RPMI8226 (cell line): ENCODE measurements at places on chromosomes 3 and 15.
A peak's percentile ranks its signal among the peaks of the same experiment; 100 is the strongest.

DNA sequence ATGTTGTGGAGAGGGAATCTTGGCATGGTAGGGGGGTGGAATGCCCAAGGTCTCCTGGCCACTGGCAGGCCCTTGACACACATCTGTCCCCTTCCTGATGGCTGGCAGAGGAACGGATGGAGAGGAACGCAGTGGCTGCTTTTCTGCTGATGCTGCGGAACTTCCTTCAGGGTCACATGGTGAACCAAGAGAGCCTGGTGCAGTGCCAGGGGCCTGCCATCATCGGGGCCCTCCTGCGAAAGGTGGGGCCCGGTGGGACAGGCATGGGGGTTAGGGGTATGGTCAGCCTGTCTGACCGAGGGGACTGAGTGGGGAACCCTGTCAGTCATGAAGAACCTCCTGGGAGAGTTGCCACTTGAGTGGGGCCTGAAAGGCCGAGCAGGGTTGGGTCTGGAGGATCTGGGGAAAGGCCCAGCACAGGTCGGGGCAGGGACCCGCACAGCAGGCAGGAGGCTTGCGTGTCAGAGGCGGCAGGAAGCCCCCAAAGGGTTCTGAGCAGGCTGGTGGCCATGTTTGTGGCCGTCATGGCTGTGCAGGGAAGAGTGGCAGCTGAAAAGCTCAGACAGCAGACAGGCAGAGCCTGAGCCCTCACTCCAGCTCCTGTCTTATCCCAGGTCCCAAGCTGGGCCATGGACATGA is 18.1 kb downstream of the NBEAL2 start:
- DNase-seq, result no peak

GRCh38 chr15:73637527-73637926 is 4.3 kb upstream of the NPTN start:
- no peak for DNase-seq

DNA sequence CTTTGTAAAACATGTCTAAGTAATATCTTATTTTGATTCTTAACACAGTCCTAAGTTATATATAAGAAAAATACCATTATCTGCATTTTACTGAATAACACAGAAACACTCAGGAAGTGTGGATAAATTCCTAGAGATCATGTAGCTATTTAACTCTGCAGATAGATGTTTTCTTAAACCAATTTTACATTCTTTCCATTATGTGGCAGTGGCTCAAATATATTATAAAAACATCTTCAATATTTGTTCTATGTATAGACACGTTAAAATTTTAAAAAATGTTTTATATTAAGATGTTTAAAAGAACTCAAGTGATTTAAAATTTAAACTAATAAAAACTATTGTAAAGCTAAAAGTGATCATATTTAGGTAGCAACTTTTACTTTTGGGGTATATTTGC is 683.8 kb downstream of the DIPK2A start:
- DNase-seq, result no peak

GRCh38 chr3:181328346-181328745 is 338.8 kb upstream of the DNAJC19 start:
- DNase-seq, result no peak

DNA sequence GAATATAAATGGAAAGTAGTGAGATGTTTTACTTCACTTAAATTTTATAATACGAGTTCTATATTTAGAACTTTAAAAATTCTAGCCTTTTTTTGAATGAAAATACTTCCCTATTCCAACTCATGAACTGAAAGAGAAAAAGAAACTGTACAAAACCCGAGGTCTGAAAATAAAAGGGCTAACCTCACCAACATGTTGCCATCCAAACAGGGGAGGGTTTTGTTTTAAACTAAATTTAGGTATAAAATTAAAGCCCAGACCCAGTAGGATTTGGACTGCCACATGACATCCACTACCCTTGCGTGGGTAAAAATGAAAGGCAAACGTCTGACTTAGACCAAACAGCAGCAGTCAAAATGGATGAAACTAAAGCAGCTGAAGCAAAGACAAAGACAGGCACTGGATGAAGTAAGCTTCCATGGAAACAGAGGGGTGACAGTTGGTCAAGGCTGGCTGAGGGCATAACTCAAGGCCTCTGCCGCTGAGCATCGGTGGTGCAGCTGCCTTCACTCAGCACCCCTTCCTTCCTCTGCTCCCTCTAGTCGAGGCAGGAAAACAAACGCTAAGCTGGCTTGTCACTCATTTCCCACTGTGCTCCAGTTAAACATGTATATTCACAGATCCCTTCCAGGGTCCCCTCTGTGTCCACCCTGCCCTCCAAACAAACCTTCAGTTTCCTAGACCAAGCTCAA is 58.1 kb downstream of the TM4SF4 start:
- DNase-seq, result no peak

DNA sequence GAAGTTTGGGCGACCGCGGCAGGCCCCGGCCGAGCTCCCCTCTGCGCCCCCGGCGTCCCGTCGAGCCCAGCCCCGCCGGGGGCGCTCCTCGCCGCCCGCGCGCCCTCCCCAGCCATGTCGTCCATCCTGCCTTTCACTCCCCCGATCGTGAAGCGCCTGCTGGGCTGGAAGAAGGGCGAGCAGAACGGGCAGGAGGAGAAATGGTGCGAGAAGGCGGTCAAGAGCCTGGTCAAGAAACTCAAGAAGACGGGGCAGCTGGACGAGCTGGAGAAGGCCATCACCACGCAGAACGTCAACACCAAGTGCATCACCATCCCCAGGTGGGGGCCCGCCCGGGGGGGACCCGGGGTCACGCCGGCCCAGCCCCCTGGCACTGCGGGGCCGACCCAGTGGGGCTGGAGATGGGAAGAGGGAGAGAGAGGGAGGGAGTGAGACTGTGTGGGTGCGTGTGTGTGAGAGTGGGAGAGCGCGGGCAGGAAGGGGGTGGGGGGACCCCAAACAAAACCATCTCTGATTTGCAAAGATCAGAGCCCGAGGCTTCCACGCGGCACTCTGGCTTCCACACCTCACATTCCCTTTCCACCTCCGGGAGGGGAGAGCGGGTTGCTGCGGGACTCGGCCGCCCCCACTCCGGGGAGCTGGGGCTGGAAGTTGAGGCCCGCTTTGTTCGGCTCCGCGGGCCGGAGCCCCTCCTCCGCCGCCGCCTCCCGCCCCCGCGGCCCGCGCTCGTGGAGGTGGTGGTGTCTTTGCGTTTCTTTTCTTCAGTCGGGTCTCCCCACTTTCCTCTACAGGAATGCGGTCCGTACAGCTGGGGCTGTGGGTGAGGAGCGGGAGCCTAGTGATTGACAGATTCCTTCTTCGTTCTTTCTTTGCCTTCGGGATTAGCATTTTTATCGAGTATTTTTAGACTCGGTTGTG is 898 bp downstream of the SMAD3 start:
- DNase-seq, result no peak

- DNase-seq, result no peak
Measured at GRCh38 chr15:44780608-44781007, 44.3 kb downstream of the TRIM69 start.

- DNase-seq, result no peak
Measured at GRCh38 chr15:88077296-88078020, 179.1 kb downstream of the NTRK3 start.

DNA sequence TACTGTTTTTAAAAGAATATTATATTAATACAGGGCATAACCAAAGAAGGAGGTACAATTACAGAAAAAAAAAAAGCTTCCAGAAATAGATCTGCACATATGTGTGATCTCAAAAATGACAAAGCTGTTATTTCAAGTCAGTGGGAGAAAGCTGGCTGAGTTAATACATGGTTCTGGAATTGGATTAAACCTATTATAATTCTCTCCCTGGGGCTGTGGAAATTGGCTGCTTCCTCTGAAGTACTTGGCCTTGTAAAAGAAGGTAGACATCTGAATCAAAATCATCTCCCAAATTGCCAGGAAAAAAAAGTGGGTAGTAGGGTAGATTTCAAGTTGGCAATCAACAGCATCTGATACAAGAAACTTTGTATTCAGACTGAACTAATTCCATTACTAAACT is 723.9 kb upstream of the ALCAM start:
- DNase-seq, result no peak

GRCh38 chr3:168102735-168103410 is 7.1 kb upstream of the GOLIM4 start:
- DNase-seq, result no peak

DNA sequence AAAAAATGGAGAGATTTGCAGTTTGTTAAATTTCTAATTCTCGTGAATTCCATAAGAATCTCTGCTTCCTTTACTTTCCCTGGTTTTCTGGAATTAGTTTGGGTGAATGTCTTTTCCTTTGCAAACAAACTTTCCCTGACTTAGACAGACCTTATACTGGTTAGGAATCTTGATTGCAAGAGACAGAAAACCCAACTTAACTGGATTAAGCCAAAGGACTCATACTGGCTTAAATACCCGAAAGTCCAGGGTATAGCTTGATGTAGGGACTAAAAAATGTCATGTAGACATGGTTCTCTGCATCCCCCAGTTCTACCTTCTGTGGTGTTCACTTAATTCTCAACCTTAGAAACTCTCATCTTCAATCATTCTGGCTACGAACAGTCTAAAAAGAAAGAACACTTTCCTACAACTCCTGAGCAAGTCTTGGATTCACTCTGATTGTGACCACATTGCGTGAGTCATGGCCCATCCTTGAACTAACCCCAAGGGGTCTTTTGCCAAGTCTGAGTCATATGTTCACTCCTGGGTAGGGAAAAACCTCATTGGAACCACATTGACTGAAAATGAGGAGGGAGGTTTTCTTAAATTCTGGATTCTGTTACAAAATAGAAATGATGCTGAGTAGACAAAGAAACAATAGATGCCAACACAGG is 136.0 kb upstream of the DAZL start:
- DNase-seq, result no peak

DNA sequence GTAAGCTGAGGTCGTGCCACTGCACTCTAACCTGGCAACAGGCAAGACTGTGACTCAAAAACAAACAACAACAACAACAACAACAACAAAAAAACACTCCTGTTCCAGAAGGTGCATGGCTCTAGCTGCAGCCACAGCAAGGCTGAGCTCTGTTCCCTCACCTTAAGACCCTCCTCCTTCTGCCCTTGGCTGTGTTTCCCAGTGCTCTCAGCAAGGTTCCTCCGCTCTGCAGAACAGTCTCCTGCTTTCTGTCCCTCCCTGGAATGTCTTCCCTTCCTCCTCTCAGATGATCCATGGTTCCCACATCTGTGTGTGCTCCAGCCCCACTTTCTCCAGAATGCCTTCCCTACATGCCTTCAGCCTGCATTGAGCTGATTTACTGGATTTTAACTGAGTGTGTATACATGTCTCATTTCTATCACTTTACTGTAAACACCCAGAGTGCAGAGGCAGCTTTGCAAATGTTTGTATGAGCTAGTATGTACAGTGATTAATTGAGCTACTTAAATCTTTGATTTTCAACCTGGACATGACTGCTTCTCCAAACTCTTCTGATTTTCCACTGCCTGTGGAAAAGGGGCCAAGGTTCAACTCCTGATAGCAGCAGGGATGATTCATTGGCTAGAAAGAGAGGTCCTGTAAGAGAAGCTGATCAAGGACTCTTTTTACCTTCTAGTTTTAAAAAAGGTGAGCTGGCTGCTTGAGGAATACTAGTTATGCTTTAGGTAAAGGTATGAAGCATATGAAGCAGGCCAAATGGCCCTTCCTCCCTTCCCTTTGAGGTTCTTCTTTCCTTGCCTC is 14.7 kb downstream of the ANKUB1 start:
- no peak for DNase-seq

- DNase-seq, result peak; percentile 86
Measured at GRCh38 chr15:41827880-41828806, at the start of gene JMJD7. Gene JMJD7, plus strand, starts transcription at chr15:41828092. Its CDS starts 33 bp downstream, at chr15:41828125.

DNA sequence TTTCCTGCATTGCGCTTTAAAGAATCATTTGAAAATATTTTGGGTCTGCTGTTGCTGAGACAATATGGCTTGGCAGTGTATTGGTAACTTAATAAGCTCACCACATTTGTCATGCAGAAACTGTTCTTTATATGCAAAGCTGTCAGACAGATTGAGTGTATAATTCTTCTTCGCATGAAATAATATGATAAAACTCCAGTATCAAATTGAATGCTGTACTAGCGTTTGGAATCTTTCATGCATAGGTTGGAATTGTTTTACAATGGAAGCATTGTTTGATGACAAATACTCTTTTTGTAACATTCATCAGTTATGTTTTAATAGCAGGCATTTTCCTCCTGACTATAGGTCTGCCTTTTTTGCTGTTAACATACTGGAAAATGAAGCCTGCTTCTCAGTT is 53.8 kb downstream of the RBMS3 start:
- DNase-seq, result no peak

DNA sequence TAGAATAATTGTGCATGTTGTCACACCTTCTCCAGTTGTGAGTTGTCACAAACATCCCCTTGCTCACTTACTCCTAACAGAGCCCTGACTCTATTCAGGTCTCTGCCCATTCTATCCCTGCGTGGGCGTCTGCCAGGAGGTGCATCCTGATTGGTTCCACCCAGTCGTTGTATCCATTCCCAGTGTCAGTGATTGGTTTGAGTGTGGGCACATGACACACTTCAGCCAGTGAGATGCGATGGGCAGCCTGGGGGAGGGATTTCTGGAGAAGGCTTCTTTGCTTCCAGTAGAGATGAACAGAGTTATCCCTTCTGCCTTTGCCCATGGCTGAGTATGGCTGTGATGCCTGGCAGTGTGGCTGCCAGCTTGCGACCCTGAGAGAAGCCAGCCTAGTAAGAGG is 18.7 kb downstream of the PXYLP1 start:
- no peak for DNase-seq

DNA sequence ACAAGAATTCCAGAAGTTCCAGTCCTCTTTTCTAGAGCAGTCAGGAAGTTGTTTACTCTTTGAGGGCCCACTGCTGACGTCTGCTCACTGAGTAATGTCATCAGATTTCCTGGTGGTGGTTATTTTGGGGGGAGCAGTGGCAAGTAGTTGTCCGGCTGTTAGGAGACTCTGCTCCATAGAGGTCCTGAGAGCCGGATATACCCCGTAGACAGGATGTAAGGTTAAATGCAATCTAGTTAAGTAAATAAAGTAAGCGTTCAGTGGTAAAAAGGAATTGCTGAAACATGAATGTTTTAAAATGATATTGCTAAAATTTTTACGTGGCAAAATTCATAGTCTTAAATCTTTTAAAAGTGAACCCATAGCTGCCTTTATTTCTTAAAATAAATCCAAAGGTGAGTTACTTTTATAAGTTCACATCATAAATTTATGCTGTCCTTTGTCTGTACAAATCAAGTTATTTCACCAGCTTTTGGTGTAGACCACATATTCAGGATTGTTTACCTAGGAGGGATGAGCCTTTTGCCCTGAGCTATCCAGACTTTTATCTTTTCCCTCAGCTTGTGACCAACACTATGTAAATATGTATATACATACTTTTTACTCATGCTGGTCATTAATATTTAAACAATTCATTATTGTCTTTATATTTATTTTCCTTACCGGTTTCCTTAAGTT is 65.8 kb downstream of the PDE8A start:
- DNase-seq, result no peak

GRCh38 chr3:196661400-196661799 is 21.9 kb downstream of the NRROS start:
- DNase-seq, result no peak

- DNase-seq, result peak; percentile 32
Measured at GRCh38 chr3:118501152-118501551, 533.5 kb downstream of the IGSF11 start.

DNA sequence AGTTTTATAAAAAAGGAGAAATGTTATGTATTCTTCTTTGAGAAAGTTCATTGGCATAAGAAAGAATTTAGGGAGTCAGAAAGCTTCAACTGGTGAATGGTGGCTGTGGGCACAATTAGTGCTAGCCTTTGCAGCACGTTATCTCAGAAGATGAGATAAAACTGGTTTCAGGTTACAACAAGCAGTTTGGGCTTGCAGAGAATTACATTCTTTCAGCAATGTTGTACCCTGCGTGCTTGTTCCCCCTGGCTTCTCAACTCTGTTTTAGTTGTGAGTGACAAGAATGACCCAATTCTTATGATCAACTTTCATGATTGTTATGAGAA is 31.6 kb upstream of the ACP3 start:
- DNase-seq, result no peak
